ENCODE measurements at places on chromosomes 16 and 17.

- DNase-seq = no peak
Measured at GRCh38 chr17:74776990-74777389, 845 bp upstream of the NAT9 start.

- DNase-seq = no peak
Measured at GRCh38 chr17:50052822-50053653, 2.9 kb upstream of the ITGA3 start.

DNA sequence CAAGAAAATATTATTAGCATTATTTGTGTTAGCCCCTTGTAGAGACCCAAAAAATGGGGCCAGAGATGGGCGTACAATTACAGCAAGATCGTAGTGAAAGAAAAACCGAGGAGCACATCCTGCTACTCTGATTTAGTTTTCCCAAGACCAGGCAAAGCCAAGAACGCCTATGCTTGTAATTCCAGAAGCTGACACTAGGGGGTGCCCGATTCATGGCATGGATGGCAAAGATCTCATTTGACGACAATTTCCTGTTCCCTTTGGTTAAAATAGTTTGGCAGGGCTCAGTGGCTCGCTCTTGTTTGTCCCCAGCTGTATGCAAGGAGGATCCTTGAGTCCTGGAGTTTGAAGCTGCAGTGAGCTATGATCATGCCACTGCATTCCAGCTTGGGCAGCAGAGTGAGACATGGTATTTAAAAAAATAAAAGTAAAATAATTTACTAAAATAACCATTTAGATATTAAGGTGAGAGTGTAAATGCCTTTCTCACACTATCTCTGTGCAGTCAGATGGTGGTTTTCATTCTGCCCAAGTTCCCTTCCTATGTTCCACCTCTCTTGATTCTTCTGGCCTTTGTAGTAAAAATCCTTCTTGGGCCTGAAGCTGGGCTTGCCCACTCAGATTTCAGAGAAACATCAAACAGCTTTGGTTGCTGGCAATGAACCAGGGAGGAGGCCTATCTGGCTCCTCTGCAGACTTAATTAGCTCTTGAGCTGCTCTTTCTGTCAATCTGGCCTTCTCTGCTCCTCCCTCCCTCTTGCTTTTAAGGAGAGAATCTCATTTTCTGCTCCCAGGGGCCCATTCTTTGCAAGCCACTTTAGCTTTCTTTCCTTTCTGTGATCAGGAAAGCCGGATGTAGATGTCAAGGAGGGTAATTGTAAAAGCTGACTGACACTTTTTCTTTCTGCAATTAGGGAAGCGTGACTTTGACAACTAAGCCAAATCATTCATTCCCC is 31.2 kb downstream of the TMEM238L start:
- DNase-seq = peak; percentile 93

DNA sequence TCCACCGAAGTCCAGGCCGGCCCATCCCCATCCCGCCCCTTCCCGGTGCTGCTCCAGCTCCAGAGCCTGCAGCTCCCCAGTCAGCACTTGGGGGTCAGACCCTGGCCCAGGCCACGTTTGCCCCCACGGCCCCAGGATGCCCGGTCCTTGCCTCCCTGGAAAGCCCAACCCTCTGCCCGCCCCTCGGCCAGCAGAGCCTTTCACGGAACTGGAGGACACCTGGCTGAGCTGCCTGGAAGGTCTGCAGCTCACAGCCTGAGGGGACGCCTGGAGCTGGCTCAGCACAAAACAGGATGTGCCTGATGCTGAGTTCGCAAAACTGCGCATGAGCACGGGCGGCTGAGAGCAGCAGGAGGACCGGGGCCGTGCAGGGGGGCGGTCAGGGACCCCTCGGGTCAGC is 29.7 kb upstream of the SSTR5 start:
- no peak for DNase-seq

DNA sequence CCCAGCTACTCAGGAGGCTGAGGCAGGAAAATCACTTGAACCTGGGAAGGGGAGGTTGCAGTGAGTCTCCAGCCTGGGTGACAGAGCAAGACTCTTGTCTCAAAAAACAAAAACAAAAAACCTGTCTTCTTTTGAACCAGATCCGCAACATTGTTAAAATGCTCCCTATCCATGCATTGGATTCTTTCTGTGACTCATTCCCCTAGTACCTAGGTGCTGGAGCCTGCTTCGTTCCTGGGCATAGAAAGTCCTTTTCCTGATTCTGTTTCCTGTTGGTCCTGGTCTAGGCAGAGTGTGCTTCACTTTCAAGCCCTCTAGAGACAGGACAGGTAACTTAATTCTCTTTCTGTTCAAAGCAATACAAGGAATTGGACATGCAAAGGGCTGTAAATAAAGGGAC is 5.2 kb downstream of the EPN2 start:
- DNase-seq = peak; percentile 36

DNA sequence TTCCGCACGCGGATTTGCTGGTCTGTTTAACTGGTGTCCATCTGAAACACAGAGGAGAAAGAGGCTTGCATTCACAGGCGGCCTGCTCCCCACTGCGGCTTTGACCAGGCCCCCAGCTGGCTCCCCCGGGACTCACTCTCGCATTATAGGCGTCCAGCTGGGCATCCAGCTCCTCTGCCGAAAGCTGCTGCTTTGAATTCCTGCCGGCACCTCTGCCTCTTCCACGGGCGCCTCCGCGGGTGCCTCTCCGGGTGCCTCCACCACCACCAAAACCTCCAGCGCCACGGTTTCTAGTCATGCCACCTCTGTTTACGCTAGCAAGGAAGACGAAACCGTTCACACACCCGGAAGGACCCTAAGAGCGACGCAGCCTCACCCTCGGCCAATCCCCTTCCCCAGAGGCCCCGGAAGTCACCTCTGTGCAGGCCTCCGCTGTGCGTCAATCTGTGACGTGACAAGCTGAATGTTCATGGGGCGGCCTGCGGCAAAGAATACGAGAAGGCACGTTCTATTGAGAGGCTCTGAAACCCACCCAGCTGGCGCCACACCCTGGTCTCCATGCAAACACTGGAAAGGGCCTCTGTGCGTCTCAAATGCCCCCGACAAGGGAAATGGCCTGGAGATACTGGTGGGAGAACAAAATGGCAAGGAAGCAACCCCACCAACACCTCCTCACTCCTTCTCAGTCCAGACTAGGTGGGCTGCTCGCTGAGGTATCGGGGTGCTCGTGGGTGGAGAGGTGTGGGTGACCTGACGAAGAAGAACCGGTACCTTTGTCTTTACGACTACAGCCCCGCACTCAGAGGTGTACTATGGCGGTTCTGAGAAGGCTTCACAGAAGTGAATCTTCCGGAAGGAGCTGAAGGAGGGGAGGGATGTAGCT is 3.0 kb downstream of the ALYREF start:
- no peak for DNase-seq

- no peak for DNase-seq
Measured at GRCh38 chr17:18166894-18167293, 16.7 kb upstream of the ALKBH5 start.

GRCh38 chr16:24360936-24361335 is 104.8 kb downstream of the CACNG3 start:
- no peak for DNase-seq

GRCh38 chr17:76957678-76958464 is 89.7 kb downstream of the MGAT5B start:
- DNase-seq = peak; percentile 28

DNA sequence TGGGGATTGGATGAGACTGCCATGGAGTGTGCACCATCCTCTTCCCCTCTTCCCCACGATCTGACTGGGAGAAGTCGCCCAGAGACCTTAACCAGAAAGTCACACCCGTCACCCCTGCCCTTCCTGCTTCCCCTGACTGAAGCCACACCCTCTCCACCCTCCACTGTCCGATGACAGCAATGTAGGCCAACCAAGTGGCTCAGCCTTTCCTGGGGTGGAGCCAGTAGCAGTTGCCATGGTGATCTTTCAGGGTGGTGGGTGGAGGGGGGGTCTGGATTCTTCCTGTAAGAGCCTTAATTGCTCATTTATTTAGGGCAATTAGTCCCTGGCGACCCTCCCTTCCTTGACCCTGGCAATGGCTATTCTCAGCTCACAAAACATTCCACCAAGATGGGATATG is 37.5 kb upstream of the PHB1 start:
- no peak for DNase-seq

GRCh38 chr17:82405051-82405450 is 13.1 kb upstream of the HEXD start:
- DNase-seq = no peak

DNA sequence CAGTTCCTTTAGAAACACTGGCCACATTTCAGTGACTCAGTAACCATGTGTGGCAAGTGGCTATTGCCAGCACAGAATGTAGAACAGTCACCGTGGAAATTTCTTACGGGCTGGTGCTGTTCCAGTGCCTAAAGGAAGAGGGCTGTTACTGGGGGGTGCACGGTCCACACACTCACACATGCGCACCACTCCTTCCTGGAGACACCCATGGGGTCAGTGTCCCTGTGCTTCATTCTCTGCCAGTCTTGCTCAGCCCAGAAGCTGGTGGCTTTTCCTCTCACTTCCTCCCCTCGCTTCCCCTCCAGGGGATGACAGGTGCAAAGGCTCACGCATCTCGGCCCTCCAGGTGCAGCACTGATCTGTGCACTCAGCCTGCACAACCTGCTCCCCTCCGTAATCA is 115.6 kb downstream of the CCDC182 start:
- DNase-seq = no peak

DNA sequence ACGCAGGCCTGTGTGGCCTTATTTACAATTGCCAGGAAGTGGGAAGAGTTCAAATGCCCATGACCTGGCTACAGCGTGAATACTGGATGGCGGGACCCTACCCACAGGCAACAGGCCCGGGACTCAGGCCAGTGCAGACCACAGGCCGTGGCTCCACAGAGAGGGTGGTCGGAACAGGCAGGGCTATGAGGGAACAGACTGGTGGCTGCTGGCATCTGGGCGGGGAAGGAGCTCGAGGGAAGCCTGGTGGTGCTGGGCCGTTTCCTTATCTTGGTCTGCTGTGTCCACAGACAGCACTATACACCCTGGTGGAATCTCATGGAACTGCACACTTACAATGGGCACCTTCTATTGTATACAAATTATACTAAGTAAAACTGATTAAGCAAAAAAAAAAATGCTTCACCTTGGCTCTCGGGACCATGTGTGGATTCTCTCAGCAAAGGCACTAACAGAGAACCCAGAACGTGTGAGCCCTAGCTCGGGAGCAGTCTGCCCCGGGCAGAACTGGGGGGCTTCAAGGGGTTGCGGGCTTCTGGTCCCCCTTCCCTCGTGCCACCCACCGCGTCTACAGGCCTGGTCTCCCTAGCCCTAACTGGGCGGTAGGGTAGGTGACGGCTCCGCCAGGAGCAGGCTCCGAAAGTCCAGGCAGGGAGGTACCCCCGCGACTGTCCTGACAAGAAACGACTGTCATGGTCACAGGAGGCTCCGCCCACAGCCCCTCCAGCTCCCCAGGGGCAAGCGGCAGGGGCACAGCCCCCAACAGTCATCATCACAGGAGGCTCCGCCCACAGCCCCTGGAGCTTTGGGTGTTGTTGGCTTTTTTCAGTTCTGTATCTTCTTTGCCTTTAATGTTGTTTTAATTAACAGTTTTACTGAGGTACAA is 21.8 kb downstream of the CEP131 start:
- peak; percentile 73 for DNase-seq

- DNase-seq = peak; percentile 85
Measured at GRCh38 chr17:951325-952132, 28.0 kb downstream of the NXN start.

GRCh38 chr16:81261049-81261648 is 22.7 kb downstream of the BCO1 start:
- DNase-seq = peak; percentile 61

- DNase-seq = no peak
Measured at GRCh38 chr17:79162012-79162963, 87.7 kb downstream of the ENGASE start.

GRCh38 chr16:88830258-88830657 is 18.5 kb upstream of the APRT start:
- DNase-seq = no peak

DNA sequence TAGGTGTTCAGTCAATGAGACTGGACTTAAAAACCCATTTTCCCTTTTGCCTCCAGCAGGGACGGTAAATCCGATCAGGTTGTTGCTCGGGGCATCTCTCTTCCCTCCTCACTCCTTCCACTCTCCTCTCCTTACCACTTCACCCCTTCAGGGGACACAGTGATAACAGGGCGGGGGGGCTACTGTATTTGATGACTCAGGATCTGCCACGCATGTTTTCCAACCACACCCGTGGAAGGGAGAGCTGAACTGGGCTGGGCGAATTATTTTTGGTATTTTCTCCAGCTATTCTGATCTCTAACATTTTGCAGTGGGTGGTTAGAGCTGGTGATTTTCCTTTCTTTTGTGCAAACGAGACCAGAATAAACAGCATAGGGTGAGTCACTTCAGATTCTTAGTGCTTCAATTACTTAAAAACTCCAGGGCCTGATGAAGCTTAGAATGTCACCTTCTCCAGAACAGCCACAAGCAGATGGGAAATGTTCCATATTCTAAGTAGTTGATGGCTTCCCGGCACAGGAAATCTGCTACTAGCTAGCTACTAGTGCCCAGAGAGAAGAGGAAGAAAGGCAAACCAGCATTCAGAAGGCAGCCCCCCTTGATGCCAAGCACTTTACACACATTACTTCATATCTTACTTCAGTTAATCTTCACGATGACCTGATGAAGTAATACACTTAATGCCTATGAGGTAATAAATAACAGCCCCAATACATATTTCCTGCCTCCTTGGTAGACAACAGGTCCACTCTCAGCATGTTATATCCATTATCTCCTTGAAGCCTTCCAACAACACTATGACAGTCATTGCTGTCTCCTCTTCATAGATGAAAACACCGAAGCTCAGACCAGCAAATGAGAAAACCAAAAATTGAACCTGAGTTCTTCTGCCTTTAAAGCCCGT is 74.1 kb downstream of the ASIC2 start:
- no peak for DNase-seq

- no peak for DNase-seq
Measured at GRCh38 chr16:89331371-89332109, 114.0 kb downstream of the ZNF778 start.
